Dorsolateral prefrontal cortex (tissue), 122 donors: ENCODE measurements at places on chromosomes 4 and X.

DNA sequence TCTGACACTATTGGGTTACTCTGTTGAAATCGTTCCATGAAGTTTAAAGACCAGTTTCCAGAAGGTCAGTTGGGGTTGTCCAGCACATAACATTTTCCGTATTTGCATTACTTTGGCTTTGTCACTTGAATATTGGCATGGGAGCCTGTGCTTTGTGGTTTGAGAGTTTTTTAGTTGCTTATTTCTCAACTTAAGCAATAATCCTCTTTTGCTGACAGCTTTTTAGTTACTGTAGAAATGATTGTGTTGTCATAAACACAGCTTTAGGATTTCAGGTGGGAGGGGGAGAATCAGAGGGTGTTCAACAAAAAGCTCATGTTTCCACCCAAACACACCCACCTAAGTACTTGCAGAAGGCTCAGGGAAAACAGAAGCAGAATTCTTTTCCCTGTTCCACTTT, 210.7 kb upstream of the TLL1 start:
- DNase-seq = no peak

DNA sequence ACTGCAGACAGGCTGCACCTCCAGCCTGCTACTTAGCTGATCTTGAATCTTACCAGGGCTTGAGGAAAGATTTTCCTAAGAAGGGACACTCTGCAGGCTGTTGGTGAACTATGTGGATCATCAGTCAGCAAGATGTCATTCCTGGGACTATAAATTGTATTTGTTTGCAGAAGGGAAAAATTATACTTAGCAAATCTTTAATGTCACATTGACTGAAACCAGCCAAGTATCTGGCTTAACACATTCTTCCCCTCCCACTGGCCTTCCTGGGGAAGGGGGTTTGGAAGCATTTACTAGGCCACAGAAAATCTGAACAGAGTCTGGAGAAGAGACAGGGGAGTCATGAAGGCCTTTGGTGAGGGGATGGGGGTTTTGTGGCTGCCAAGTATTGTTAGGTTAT, 156.7 kb upstream of the EOLA2 start:
- no peak for DNase-seq

DNA sequence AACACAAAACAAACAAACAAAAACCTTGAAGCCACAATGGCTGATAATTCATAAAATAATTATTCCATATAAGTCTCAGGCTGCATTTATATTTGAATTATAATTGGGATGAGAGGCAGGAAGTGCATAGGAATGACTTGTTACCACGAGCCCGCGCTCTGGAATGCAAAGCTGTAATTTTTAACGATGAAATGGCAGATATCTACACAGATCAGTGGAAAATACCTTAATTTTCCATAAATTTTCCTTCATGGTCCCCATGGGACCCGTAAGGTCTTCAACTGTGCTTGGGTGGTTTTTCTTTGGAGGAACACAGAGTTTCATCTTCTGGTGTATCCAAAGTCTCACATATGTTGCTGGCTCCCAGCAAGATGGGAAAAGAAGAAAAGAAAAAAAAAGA, 226.8 kb downstream of the SHOX start:
- DNase-seq = no peak

GRCh38 chr4:2009651-2010233, 968 bp upstream of the NELFA start:
- no peak for DNase-seq

GRCh38 chr4:137361756-137362470, 170.4 kb downstream of the PCDH18 start:
- no peak for DNase-seq
